ENCODE measurements at places on chromosomes 1 and 21.
A peak's percentile ranks its signal among the peaks of the same experiment; 100 is the strongest.

DNA sequence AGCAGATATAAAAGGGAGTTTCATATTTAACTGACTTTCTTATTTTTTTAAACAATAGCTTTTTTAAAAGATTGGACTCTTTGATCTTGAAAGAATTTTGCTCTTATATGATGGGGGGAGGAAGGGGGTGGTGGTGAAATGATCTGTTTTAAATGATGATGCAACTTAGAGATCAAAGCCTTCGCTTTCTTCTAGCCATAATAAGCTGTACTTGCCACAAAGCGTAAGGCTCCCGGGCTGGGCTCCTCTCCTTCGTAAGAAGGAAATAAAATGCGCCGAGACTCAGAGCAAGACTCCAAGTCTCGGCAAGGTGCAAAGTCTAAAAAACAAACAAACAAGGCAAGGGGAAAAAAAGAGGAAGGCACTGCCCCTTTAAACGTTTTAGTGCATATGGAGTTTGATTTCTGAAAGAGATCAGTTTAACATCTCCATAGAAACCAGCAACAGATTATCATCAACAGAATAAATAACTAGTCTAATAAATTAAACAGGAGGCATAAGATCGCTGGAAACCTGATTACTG lies 3.3 kb downstream of the CASZ1 start:
- DNase-seq: peak; percentile 49

GRCh38 chr1:27831568-27832410 lies 1.2 kb downstream of the PPP1R8 start:
- no peak for DNase-seq

DNA sequence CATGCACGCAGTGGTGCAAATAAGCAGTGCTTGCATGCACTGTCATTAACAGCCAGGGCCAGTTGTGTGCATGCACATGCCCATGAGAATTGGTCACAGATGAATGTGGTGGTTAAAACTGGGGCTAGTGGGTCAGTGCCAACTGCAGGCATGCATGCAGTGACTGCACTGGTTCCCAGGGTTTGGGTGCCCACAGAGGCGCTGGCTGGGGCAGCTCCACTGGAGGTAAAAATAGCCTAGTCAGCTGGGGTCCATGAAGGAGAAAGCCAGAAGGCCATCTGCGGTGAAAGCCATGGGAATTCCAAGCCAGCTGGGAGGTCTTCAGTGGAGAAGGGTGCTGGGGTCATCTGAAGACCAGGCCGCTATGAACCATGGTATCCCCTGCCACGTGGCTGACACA lies 70.2 kb downstream of the SLC5A9 start:
- no peak for DNase-seq

GRCh38 chr1:42784547-42784945 lies 245 bp upstream of the TMEM269 start:
- DNase-seq: no peak

DNA sequence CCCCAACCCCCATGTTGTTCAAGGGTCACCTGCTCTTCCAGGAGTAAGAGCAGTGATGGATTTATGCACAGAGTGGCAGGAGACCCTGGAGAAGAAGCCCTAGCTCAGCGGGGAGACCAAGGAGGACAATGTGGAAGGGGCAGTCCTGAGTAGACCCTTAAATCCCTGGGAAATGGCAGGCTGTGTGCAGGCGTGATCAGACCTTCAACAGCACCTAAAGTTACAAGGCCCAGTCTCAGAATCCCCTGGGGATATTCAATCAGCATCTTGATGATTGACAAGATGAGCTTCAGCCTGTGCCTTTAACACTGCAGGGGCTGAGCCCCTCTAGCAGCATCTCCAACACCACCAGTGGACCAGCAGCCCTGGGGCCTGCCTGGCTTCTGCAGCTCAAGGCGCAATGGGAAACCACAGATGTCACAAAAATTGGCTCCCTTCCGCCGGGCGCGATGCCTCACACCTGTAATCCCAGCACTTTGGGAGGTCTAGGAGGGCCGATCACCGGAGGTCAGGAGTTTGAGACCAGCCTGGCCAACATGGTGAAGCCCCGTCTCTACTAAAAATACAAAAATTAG lies 60.4 kb downstream of the IRF2BP2 start:
- no peak for DNase-seq

- DNase-seq: no peak
Measured at GRCh38 chr1:16351456-16351993, 755 bp downstream of the FBXO42 start.

DNA sequence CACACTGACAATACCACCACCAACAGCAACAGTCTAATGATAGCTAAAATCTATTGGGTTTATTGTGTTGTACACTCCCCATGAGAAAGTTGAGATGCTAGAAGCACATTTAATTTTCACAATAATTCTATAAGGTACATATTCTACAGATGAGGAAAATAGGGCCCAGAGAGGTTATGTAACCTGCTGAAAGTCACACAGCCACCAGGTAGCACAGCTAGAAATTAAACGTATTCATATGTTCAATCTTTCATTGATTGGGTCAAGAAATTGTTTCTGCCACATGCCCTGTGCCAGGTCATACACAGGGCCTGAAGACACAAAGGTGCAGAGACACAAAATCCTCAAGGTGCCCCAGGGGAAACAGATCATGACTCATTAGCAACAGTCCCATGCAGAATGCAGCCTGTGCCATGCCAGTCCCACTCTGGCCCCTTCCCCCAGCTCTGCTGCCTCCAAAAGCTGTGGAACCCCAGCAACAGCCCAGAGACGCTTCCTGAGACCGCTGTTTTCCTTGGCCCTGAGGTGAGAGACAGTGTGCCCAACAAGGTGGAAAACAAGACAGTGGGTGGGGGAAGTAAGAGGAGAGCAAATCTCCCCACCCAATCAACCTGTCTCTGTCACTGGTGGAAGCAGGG lies 32.1 kb downstream of the GJA4 start:
- DNase-seq: no peak

DNA sequence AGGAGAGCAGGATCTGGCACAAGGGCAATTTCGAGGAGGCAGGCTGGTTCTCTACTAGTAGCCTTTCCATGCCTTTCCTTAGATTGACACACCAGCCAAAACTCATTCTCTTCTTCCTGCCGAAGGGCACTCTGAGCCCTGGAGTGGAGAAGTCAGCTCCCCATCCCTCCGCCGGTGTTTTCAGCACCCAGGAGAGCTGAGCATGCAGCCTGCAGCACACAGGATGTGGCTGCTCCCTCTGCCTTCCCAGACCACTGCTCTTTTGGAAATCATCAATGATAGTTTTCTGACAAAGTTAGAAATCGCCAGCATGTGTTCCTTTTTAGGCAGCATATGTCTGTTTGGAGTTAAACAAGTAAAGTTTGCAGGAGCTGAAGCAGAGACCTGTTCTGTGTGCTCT lies 11.7 kb downstream of the RNU5D-1 start:
- DNase-seq: no peak

- no peak for DNase-seq
Measured at GRCh38 chr1:109327285-109327684, 20.5 kb upstream of the MYBPHL start.

DNA sequence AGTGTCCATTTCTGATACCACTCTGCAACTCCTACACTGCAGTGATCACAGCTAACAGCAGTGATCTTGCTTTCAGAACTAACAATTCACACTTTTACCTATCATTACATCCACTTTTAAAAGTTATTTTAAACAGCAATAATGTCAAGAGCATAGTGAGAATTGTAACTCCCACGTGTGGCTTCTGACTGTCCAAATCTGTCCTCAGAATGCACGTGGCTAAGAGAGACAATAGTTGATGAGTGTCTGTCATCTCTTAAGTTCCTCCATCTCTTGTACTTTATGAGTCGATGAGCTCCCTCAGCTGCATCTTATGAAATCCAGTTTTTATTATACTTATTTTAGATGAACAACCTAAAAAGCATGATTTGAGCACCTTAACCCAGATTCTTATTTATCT lies 16.5 kb upstream of the CFHR5 start:
- DNase-seq: no peak

DNA sequence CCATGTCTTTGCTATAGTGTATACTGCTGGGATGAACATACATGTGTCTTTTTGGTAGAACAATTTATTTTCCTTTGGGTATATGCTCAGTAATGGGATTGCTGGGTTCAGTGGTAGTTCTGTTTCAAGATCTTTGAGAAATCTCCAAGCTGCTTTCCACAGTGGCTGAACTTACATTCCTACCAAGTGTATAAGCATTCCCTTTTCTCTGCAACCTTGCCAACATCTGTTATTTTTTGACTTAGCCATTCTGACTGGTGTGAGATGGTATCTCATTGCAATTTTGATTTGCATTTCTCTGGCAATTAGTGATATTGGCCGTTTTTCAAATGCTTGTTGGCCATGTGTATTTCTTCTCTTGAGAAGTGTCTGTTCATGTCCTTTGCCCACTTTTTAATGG lies 37.5 kb upstream of the ANGPTL1 start:
- DNase-seq: no peak

GRCh38 chr1:67983867-67984266 lies 66.6 kb downstream of the DIRAS3 start:
- DNase-seq: no peak

DNA sequence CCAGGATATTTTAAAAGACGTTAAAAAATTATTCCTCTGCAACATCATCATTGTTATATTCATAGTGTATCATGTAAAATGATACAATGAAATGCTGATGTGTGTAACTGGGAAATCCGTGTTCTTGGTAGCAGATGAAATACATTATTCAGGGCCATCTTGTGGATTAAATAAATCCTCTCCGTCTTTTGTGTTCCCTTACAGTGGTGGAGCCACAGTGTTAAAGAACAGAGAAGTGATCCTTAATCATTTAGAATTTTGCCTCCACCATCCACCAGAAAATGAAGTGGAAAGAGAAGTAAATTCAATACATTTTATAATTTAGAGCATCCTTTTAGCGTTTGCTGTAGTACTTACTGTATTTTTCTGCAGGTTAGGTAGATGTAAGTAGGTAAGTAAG lies 1.3 kb downstream of the DYRK3 start:
- no peak for DNase-seq

DNA sequence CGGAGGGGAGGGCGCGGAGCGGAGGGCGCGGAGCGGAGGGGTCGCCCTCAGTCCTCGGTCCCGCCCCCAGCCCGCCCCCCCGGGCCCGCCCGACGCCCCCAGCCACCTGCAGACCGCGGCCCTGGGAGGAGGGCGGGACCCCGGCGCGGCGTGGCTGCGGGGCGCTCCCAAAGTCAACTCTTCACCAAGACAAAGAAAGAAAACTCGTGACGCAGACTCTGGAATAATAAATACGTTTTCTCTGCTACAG lies 1.2 kb downstream of the HES4 start:
- DNase-seq: no peak

GRCh38 chr21:20999659-21000058 lies 1.4 kb downstream of the NCAM2 start:
- no peak for DNase-seq

DNA sequence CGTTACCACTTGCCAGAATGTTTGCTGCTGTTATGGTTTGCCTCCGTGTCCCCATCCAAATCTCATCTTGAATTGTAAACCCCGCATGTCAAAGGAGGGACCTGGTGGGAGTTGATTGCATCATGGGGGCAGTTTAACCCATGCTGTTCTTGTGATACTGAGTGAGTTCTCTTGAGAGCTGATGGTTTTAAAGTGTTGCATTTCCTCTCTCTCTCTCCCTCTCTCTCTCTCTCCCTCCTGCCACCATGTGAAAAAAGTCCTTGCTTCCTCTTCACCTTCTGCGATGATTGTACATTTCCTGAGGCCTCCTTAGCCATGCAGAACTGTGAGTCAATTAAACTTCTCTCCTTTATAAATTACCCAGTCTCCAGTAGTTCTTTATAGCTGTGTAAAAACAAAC lies 44.4 kb downstream of the CFHR5 start:
- DNase-seq: no peak

GRCh38 chr21:42222386-42222785 lies 3.4 kb downstream of the ABCG1 start:
- DNase-seq: no peak

DNA sequence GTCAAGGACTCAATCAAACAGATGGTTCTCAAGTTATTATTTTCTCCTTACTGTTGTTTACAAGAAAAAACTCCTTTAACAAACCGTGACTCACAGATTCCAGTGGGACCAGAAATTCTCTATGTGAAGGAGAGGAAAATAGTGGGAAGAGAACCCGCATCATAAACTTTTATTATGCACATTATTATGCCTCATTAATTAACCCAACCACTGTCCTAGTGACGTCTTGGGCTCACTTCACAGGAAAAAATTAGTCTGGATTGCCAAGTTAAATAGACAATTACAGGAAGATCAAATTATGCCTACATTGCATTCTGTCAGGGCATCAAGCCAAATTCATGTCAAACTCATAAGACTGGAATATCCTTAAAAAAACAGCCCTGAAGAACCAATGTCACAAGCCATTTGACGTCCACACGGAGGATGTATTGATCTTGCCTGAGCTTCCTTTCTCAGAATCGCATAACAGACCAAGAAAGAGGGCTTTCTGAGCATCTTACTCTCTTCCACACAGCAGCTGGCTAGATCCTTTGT lies 347.8 kb downstream of the DUSP10 start:
- no peak for DNase-seq

DNA sequence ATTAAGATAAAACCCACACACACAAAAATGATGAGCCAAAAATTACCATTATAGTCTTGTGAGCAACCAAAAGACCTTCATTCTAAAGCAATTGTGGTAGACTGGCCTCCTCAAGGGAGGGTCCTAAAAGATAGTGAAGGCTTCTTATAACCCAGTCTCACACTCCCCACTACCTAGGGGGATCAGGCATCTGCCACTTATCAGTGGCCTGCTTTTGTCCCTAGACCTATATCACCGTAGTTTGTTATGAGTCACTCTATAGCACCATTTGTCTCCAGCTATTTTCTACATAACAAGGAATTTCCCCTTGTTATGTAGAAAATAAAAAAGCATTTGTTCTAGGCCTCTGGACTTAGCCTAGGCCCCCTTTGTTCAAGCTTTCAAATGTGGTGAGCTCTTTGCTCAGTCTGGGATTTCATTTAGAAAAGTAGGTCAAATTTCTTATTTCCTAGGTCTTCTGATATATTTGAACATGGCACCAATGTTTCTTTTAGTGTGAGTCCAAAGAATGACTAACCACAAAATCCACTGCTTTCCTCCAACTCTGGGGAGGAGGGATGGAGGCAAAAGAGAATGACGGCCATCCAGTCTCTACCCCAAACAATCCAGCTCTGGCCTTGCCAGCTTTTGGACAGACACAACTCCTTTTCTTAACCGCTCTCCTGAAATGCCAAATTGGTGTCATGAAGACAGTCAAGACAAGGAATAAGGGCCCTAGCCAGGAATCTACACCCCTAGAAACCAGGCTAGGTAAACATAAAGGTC lies 8.9 kb downstream of the ADAR start:
- DNase-seq: no peak
